Sciatic nerve (tissue), 2 donors: ENCODE measurements at places on chromosomes 5 and 9.
A peak's percentile ranks its signal among the peaks of the same experiment; 100 is the strongest.

DNA sequence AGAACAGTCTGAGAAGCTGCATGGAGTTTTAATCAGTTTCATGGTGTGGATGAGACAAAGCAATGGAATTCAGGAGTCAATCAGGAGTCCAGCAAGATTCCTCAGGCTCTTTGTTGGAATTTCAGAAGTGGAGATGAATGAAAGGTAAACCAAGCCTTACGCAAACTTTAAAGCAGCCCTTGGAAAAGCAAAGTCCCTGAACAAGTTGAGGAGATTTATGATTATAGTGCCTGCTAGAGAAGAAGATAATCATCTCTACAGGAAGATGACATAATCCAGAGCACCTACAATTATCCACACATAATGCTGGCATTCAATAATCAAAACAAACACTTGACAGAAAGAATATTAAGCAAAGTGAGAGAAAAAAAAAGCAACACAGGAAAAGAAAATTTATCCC lies 1380.1 kb upstream of the NUDT12 start:
- no peak for DNase-seq

DNA sequence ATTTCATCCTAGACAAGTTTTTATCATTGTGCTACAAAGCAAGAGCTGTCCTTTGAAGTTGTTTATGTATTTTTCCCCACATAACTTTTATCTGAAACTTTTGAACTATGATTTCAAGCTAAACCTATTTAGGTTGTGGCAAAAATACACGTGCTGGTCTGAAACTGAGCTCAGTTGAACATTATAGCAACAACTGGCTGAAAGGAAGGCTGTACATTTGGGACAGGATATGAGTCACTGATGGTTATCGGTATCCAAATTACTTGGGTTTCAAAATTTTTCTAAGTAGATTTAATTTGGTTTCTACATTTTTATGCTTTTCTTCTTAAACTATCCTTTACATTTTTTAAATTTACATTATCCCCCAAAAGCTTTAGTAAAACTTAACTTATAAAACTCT lies 627.3 kb upstream of the NUDT12 start:
- DNase-seq: no peak

- DNase-seq: no peak
Measured at GRCh38 chr5:76893294-76893693, 43.5 kb downstream of the S100Z start.

GRCh38 chr5:172630986-172631385 lies 10.1 kb upstream of the NEURL1B start:
- peak; percentile 30 for DNase-seq

DNA sequence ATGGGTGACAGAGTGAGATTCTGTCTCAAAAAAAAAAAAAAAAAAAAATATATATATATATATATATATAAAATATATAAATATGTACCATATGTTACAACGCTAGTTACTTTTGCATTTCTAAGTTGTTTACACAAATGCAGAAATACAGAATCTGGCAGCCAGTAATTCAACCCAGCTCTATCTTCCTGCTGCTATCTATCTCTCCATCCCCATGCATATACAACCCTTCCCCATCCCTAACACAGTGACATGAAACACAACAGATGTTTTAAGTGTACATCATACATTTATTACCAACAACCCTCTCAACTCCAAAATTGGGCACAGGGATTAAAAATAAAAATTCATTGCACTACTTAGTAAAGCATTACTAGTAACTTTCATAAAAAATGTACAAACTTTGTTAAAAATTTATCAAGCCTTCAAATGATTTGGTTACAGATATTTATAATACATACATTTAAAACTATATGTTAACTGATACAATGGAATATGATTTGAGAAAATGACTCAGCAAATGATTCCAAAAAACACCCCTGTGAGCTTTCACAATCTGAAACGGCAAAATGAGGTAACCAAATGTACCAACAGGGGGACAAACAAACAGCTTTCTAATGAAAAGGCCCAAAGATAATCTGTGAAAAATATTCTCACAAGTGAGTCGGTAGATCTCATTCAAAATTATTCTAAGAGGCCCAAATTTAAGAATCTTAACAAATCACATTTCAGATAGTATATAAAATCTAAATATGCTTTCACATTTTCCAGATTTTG lies 63.8 kb downstream of the RNF38 start:
- no peak for DNase-seq

- no peak for DNase-seq
Measured at GRCh38 chr9:16873126-16873802, 2.8 kb upstream of the BNC2 start.

- DNase-seq: no peak
Measured at GRCh38 chr5:173789031-173789920, 98.9 kb upstream of the CPEB4 start.

GRCh38 chr5:71934322-71934721 lies 173.0 kb upstream of the MAP1B start:
- no peak for DNase-seq

- DNase-seq: no peak
Measured at GRCh38 chr9:121484651-121485446, 14.8 kb downstream of the GGTA1 start.

DNA sequence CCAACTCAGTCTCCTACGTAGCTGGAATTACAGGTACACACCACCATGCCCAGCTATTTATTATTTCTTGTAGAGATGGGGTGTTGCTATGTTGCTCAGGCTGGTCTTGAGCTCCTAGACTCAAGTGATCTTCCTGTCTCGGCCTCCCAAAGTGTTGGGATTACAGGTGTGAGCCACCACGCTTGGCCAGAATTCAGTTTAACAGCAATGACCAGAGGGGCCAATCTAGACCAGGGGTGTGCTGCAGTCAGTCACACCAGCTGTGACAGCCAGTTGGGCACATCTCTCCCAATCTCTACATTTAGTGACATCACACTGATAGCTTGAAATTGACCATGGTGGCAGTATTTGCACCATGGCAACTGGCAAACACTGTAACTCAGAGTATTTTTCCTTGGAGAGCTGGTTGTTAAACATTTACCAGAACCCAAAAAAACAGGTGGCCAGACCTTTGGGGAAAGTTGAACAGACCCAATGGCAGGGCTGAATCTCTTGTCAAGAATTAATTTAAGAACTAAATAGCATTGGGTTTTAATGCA lies 67.7 kb upstream of the UBTD2 start:
- DNase-seq: no peak

DNA sequence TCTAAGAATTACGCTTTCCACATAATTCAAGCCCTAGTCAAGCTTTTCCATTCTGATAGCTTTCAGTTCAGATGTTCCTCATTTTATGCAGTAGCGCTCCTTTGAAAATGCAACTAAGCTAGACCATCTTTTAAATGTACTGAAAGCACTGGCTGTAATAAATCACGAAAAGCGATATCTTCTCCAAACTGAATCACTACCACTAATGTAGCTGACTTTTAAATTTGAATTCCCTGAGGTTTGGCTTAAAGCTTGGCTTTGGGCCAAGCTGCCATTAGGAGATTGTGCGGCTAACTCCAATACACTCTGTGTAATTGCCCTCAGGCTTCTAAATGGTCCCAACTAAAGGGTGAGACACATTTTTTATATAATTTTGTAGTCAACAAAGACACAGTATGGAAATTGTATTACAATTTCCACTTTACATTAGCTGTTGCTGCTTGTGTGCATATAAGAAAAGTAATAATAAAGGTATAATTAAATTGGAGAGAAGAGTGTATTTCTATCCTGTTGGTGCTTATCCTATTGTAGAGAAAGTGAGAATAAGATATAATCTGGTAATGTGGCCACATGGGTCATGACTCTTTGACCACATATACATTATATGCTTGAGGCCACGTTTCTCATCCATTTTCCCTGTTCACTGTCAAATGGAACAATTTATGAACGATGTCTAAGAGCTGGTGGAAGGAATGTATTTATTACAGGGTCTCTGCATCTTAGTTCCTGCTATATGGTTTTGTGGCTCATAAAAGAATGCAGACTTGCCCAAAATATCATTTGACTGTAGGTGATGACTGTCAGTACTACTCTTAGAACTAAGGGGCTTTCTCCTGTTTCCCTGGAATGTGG lies 118.7 kb upstream of the TAF11L2 start:
- no peak for DNase-seq

GRCh38 chr9:79619930-79620329 lies 48.2 kb downstream of the TLE4 start:
- no peak for DNase-seq

- no peak for DNase-seq
Measured at GRCh38 chr9:28005779-28006178, 432.5 kb upstream of the C9orf72 start.

DNA sequence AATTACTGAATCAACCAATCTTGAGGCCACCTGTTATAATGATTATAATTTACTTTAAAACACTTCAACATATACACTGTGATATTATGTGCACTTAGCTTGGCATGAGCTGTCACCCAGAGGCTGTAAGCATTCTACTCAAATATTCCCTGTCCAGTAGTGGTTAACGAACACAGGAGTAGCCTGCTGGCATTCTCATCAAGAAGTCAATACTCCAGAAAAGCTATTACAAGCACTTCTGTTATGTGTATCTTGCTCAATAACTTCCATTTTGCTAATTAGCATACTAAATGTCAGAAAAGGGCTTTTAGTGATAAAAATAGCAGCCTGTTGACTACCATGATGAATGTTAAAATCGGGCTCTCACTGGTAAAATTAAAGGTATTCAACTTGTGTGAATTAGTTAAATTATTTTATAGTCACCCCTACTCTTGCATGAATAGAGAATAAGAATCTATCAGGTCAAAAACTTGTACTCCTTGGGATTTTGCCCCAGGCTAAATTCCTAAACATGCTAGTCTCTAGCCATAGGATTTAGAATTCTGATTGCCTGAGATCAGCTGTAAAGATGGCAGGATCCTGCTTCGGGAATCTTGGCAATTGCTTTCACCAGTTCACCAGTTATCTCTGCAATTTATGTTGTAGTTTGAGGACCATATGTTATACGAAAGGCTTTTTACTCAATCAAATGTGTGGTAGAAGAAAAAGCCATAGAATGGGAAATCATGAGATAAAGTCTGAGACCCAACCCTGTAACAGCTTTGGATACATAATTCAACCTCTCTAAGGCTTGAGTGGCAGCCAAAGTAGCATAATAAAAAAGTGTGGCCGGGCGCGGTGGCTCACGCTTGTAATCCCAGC lies 43.4 kb upstream of the PAM start:
- DNase-seq: no peak

DNA sequence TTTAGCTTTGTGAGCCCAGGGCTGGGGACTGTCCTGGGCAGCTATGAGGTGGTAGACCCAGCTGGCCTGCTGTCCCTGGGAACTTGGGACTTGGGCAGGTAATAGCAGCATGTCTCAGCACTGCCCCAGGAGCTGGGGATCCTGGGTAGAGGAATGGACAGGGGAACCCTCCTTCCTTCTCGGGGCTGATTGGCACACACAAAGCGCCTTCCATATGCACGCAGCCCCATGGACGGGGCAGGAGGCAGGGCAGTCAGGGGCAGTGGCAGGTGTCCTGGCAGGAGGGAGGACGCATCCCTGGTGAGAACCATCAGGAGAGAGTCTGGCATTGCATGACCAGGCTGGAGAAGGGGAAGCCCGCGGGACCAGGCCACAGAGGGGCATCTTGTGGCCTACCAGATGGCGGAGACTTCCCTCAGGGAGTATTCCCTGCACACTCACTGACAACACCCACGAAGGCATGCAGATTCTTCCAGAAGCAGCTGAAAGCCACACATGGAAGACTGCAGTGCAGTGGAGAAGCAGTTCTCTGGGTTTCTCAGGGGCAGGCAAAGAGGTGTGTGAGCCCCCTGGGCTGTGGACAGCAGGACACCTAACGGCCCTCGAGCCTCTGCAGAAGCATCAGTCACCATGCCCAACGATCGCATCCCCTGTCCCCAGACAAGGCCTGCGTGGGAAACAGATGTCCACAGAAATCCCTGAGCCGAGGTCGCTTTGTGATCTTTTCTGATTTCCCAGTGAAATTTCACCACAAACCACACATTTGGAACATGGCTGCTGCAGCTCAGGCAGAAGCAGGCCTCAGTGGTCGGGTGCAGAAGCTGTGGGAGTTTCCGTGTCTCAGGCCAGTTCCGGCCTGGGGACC lies 7.0 kb upstream of the NKD2 start:
- DNase-seq: peak; percentile 48

- no peak for DNase-seq
Measured at GRCh38 chr5:35066260-35066795, 18.6 kb upstream of the AGXT2 start.

- peak; percentile 61 for DNase-seq
Measured at GRCh38 chr9:110543631-110544051, 35.9 kb downstream of the SVEP1 start.

- DNase-seq: no peak
Measured at GRCh38 chr5:9207817-9208418, 338.0 kb downstream of the SEMA5A start.

DNA sequence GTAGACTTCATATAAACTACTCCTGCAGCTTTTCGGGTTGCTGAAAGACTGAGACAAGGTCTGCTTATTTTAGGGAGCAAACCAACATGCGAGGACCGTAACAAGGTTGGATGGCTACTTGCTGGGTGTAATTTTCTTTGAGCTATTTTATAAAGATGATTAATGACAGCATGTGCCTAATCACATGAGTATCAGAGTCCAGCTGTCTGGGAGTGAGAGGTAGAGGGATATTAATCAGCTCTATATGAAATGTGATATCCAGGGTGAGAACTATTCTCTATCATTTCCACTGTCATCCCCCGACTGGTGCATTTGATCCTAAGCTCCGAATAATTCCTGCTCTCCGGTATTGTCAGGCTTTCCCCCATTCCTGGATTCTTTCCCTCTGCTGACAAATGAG lies 193.8 kb upstream of the HMHB1 start:
- no peak for DNase-seq

DNA sequence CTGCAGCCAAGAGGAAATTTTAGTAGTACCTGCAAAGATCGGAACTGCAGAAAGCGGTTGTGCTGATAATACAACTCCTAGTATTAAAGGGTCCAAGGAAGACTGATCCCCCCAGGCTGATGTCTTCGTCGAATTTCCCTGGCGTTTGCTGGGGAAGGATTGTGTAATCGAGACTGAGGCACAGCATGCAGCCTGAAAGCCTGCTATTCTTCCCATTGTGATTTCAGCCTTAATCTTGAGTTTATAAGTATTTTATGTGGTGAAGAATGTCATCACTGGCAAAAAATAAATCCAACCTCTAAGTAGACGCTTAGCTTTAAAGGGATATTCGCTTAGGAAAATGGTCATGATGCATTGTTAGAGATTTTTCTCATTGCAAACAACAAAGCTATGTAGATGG lies 21.3 kb upstream of the LMX1B start:
- no peak for DNase-seq

DNA sequence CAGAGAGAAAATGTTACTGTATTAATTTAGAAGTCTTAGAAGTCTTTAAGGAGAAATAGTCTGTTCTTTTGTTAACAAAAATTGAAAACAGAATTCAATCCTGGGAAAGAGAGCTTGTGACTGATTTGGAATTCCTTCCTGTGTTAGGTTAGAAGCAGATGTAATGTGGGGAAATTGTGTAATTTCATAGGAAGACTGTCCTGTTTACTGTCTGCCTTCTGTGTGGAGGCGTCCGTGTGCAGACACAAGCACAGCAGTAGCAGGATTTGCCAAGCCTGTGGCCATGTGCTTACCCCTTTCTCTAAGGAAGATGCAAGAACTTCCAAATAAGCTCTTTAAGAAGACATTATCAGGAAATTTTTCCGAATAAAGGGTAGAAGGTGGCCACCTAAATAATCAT lies 36.7 kb upstream of the F2R start:
- no peak for DNase-seq

GRCh38 chr9:115456515-115456914 lies 338.6 kb upstream of the TNC start:
- DNase-seq: no peak

- no peak for DNase-seq
Measured at GRCh38 chr5:173832386-173832785, 55.8 kb upstream of the CPEB4 start.
